DMS79 (cell line): ENCODE measurements at places on chromosomes 11 and 22.

GRCh38 chr11:117117681-117118080, 19.5 kb upstream of the SIK3 start:
- DNase-seq: no peak

DNA sequence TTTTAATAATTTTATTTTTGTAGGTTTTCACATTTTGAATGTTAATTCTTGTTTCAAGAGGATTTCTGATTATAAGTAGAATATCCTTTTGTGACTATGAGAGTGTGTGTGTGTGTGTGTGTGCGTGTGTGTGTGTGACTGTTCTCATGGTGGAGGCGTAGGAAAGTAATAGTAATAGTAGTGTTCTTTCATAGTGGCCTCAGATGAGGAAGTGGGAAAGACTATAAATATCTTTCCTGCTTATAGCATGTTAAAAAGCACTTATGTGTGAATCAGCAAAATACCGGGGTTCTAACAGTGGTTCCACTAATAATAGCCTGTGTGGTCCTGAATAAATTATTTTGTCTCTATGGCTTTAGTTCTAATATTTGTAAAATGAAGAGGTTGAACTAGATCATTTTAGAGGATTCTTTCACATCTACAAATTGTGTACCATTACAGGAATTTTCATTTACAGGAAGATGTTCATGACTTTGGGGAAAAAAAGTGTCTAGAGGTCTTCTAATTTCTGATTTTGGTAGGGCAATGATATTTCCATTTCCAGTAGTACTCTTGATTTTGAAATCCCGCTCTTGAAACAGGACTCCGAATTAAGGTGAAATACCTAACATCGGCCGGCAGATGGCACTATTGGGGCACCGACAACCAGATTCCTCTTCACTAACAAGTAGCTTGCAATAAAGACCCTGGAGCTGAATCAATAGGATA, 29.9 kb upstream of the OR10G7 start:
- peak; percentile 21 for DNase-seq

DNA sequence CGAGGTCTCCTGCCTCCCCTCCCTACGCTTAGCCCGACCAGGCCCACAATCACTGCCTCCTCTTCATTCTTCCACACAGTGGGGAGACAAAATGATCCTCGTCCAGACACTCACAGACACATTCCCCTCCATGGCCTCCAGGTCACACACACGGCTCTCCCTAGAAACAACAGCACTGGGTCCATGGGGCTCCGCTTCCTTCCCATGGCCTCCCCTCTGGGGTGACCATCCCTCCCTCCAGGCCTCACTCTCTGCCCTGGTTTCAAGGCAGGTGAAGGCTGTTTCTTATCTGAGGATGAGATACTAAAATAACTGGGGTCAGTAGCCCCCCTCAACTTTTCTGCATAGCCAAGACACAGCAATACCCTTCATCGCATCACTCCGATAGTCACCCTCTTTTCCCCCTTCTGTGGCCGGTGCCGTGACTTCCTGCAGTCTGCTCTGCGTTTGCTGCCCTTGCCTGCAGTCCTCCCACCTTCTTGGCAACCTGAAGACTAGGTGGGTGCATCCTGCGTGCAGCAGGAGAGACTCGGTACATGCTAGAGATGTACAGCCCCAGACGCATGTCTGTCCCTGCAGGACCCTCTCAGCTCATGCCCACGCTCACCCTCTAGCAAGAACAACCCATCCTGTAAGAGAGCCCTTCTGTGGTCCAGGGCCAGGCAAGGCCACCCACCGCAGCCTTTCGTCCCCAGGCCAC, 55.8 kb downstream of the CD6 start:
- no peak for DNase-seq

DNA sequence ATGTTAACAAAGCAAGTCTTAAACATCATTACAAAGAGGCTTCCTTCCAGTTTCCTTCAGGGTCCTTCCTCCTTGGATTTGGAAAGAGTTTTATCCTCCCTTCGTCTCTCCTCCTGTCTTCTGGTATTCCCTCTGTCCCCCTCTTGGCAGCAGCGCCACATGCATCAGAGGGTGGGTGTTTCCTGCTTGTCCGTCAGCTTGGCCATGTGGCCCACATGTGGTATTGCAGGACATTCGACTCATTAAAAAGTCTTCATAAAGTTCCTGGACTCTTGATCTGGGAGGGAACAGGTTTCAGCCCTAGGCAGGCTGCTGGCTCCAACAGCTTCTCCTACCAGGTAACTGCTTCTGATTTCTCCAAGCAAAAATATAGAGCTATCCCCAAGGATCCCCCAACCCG, 189.8 kb downstream of the CSNK2A3 start:
- DNase-seq: no peak

- no peak for DNase-seq
Measured at GRCh38 chr22:46062971-46063631, 86.1 kb upstream of the WNT7B start.

- no peak for DNase-seq
Measured at GRCh38 chr11:8038811-8039529, 42.0 kb upstream of the TUB start.

GRCh38 chr11:123682696-123683410, 28.4 kb upstream of the SCN3B start:
- peak; percentile 13 for DNase-seq

GRCh38 chr11:14158393-14158792, 195.9 kb downstream of the SPON1 start:
- DNase-seq: no peak

DNA sequence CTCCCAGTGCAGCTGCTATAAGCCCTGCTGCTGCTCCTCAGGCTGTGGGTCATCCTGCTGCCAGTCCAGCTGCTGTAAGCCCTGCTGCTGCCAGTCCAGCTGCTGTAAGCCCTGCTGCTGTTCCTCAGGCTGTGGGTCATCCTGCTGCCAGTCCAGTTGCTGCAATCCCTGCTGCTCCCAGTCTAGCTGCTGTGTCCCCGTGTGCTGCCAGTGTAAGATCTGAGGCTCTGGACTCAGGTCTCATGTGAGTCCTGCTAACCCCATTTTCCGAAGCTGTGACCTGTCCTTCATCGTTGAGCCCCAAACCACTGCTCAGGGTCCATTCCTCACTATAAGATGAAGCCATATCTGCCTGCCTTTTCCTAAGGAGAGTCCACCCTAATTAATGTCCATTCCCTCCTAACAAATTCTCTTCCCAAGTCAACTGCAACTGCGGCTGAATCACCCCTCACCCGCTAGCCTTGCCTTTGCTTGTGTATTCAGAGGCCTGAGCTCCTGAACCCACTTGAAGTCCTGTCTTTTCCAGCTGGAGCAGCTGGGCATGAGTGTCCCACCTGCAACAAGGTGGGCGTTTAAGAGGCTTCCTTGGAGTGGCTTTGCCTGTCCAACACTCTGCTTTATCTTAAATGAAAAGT, 626 bp downstream of the KRTAP5-7 start:
- no peak for DNase-seq

DNA sequence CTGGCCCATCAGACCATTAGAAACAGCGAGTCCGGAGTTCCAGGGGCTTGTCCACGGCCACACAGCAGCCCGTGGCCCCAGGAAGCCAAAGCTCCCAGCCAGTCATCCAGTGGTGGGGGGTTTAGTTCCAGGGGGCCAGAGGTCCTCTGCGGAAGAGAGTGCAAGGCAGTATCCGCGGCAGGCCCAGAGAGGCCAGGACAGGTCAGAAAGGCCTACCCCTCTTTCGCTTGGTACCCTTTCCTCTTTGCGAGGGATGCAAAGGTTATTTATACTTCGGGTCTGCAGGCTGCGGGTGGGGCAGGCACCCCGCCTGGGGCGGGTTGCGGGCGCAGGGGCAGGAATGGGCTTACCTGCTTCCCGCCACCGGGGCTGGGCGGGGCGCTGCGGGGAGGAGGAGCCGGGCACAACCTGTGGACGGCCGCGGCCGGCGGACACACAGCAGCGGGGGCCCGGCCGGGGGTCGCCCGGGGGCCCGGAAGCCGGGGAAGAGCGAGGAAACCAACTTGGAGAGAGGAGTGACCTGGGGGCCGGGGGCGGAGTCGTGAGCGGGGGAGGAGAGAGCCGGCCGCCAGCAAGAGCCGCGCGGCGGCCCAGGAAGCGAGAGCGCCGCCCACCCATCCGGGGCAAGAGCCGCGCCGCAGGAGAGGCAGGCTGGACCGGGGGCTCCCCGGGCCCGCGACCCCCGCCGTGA, at the start of gene SH3BP1:
Gene SH3BP1 (plus strand): TSS at position 600 of the 691 bp plus-strand sequence. CDS start 119 bp downstream, outside the sequence.
- no peak for DNase-seq

GRCh38 chr11:77191823-77192495, 63.9 kb downstream of the MYO7A start:
- DNase-seq: no peak

DNA sequence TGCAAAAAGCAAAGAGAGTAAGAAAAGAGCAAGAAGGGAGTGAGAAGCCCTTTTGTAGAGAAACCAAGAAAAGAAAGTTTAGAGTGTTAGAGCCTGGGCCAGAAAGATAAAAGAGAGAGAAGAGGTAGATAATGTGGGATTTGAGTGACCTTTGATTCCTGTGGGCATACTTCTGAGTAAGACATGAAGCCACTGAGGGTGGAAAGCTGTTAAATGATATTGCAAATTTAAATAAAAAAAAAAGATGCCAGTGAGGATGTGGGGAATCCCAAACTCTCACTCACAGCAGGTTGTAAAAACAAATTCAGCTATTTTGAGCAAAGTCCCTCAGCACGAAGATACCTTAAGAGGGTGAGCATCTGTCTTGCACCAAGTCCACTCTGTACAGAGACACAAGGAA, 59.4 kb upstream of the TOP3B start:
- DNase-seq: no peak

- DNase-seq: peak; percentile 70
Measured at GRCh38 chr11:116879800-116880625, 42.6 kb upstream of the APOA1 start.

- no peak for DNase-seq
Measured at GRCh38 chr22:22702237-22703202, 58.1 kb downstream of the GGTLC2 start.

DNA sequence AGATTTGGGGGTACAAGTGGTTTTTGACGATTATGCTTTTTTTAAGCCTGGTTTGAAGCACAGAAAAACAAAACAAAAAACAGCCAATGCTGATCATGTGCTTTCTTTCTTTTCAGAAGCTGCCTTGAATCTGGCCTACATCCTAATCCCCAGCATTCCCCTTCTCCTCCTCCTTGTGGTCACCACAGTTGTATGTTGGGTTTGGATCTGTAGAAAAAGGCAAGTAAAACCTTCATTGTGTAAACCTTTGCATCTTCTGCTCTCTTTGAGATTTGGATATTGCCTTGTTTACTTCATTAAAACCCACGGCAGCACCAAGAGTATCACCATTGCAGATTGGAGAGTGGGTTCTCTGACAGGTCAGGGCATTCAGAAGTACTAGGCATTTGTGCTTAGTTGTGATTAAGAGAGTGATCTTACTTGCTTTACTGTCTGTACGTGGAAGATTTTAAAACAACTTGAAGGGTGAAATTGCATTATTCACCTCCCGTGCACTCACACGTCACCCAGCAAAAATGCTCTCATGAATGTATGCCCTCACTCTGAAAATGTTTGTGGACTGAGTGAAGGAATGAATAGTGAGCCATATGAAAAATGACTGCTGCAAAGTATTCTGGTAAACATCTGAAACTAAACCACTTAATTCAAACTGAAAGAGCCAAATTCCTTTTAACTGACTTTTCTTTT, 17.0 kb downstream of the LAYN start:
- no peak for DNase-seq

- no peak for DNase-seq
Measured at GRCh38 chr11:12051287-12051662, 42.8 kb upstream of the DKK3 start.

- DNase-seq: no peak
Measured at GRCh38 chr11:44923806-44924205, 26.9 kb downstream of the TP53I11 start.

- no peak for DNase-seq
Measured at GRCh38 chr11:62152245-62153086, 28.7 kb downstream of the INCENP start.

DNA sequence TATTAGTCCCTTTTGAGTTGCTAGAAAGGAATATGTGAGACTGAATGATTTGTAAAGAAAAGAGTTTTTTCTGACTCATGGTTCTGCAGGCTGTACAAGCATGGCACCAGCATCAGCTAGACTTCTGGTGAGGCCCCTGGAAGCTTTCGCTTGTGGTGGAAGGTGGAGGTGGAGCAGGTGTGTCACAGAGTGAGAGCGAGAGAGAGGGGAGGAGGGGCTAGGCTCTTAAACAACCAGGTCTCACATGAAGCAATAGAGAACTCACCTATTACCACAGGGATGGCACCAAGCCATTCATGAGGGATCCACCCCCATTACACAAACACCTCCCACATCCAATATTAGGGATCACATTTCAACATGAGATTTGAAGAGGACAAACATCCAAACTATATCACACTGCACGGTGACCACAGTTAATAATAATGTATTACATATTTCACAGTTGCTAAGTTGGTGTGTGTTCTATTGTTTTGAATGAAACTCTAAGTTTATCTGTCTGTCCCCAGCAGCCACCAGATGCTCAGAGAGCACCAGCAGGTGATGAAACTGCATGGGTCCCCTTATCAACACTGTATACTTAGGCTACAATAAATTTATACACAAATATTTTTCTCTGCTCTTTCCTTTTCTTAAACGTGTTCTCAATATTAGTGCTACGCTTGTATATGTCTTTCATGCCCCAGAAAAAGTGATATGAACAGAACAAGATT, 14.1 kb downstream of the ZFP91 start:
- no peak for DNase-seq

- DNase-seq: peak; percentile 15
Measured at GRCh38 chr11:120339394-120339890, 3.2 kb downstream of the ARHGEF12 start.

DNA sequence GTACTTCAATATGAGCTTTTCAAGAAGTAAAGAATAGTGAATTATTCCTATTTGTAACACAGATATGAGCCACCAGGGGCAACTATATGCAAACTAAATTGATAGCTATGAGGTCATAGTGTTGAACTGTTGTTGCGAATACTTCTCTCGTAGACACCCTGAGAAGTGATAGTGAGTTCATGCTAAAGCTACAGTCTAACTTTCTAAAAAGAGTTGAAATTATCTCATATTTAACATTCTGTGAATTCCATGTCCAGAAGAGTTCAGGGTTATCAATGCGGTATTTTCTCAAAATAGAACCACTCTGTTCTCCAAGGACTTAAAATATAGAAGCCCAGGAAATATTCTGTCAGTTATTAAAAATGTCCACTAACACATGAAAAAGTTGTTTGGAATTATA, 185.4 kb downstream of the AASDHPPT start:
- no peak for DNase-seq

DNA sequence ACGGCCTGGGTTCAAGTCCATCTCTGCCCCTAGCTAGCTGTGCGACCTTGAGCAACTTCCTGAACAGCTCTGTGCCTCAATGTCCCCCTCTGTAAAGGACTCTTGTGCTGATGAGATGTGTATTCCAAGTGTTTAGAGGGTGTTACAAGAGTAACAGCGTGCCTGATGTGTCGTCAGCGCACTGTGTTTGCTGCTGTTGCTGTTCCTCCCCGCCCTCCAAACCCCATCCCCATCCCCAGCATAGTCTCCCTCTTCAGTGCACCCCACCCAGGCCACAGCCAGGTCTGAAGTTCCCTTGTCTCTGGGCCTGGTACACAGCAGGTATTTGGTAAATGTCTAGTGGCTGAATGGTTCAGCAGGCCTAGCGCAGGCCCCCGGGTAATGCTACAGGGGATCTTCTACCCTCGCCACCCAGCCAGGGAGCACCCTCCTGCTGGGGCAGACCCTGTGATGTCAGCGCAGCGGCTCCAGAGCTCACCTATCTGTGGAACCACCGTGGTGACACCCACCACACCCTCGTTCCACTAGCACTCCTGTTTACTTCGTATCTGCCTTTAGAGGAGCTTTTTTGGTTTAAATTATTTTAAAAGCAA, 10.3 kb downstream of the CBX7 start:
- DNase-seq: no peak
